ENCODE measurements at places on chromosomes 5 and 9. TPM values are rescaled to one million over a fixed set of nuclear protein-coding genes. Genes with fewer than 3 reads are reported as not detected.

SIT1 gene
- total RNA-seq, result not detected

CER1 gene
- total RNA-seq, result not detected

BARX1 gene
- not detected for total RNA-seq

- DNase-seq, result no peak
Observed at GRCh38 chr9:132556714-132557113, 25.7 kb upstream of the BARHL1 start.

GRCh38 chr5:139415221-139415861, 11.5 kb upstream of the SPATA24 start:
- no peak for DNase-seq

- DNase-seq, result no peak
Observed at GRCh38 chr9:14030375-14031059, 283.4 kb downstream of the NFIB start.

GRCh38 chr5:14167211-14167845, 24.2 kb downstream of the TRIO start:
- DNase-seq, result no peak

GRCh38 chr9:99130069-99130468, 25.2 kb downstream of the TGFBR1 start:
- DNase-seq, result no peak

DNA sequence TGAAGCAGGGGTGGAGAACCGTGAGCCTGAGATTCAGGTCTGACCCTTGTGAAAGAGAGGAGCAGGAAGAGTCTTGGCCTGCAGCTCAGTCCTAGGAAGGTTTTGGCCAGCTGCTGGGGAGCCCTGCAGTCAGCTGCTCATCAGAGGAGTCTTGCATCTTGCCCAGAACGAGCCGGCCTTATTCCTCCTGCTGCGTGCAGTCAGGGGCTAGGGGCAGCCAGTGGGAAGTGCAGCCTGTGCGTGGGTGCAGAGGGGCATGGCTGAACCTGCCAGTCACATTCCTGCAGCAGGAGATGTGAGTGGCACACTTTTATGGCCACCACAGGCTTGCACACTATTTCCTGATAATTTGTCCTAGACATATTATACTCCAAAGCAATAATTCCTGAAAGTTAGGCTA, 278.7 kb downstream of the NPR3 start:
- no peak for DNase-seq

- DNase-seq, result no peak
Observed at GRCh38 chr5:103455796-103456195, 106.8 kb downstream of the NUDT12 start.

GRCh38 chr9:9920425-9921060, 692.3 kb downstream of the PTPRD start:
- DNase-seq, result no peak

GRCh38 chr5:150355791-150356190, 1.7 kb upstream of the TCOF1 start:
- DNase-seq, result no peak

DNA sequence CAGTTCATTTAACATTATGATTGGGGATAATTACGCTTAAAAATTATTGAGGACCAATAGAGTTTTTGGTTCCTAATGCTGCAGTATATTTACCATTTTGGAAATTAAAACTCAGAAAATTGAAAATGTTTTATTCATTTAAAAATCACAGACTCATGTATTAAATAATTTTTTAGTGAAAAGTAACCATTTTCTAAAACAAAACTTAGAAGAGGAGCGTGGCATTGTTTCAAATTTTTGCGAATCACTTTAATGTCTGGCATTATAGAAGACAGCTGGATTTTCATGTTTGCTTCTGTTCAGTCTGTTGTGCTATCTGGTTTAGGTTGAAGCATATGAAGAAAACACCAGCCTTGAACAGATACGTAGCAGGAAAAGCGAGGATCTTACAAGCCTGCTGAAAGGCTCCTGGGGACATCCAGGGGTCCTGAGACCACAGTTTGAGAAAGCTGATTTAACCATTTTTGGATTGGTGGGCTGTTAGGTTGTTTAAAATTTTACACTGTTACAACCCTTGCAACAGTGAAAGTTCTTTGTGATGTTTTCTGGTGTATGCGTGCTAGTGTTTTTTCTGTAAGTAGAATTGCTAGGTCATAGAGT, 1.6 kb downstream of the ZFYVE16 start:
- DNase-seq, result no peak

Measured in transverse colon (tissue), 4 donors.